ENCODE measurements at places on chromosomes 11 and 22.
A peak's percentile ranks its signal among the peaks of the same experiment; 100 is the strongest.

- DNase-seq, result no peak
These were observed 13.8 kb upstream of the NXPE4 start for GRCh38 chr11:114609429-114609828.

DNA sequence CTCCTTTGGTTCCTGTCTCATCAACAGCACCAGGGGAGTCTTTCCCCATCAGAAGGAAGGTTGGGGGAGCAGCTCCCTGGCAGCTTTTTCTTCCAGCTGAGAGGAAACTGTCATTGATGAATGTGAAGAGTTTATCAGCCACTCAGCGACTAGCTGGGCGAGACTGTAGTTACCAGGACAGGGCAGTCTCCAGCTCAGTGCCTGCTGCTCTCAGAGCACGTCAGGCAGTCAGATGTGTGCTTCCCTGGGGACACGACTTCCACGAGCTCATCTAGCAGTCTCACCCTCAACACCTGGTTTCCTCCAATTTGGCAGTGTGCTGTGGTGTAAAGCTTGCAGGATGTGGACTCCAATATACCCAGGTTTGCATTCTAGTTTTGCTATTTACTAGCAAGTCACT is 12.5 kb upstream of the C1QTNF4 start:
- peak; percentile 89 for DNase-seq

- DNase-seq, result no peak
These were observed 28.7 kb upstream of the CTSD start for GRCh38 chr11:1792461-1792860.

- peak; percentile 60 for DNase-seq
These were observed 8.4 kb downstream of the MIAT start for GRCh38 chr22:26665813-26666231.

GRCh38 chr11:73140213-73141030 is 1.7 kb downstream of the FCHSD2 start:
- DNase-seq, result peak; percentile 27

DNA sequence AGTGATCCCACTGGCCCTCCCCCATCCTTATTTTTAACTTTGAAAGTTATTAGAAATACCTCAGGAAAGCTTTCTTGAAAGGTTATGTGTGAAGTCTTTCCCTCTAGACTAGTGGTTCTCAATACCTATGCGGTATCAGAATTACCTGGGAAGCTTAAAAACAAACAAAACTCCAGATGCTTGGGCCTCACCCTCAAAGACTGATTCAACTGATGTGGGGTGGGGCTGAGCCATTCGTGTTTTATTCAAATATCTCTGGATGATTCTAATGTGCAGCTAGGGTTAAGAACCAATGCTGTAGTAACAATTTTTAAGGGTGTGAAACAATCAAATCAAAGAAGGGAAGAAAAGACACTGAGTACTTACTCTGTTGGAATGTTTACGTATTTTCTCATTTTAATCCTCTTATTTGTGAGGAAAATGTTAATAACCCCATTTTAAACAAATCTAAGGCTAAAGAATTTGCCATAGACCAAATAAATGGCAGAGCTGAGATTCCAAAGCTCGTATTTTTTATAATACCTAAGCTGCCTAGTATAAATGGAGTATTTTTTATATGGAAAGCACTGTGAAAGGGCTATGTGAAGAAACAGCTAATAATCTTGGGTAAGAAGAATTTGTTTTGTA is 47.6 kb downstream of the PLEKHB1 start:
- no peak for DNase-seq

GRCh38 chr11:112051768-112052167 is 22.0 kb downstream of the PIH1D2 start:
- no peak for DNase-seq

DNA sequence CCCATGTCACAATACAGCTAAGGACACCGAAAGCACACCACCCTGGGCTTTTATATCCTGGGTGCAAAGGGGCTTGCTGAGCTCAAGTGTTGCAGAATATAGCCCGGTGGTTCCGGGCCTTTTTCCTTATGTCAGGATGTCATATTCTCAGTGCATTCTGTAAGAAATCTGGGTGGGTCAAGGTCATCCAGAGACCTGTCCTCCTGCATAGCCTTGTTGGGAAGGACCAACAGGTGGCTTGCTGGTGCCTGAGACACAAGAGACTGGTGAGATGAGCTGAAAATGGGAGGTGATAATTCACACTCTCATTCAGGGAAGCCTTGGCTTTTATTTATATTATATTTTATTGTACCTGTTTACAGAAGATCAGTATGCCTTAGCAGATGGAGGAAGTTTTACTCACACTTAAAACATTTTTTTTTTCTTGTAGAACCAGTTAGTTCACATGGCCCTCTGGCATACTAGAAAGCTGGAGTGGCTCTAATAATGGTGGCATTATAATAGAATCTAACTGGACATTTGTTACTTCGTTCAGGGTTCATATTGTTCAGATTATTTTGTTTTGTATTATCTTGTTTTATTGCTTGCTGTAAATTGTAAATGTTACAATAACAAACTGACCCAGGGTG is 14.6 kb upstream of the TMEM123 start:
- DNase-seq, result no peak

- DNase-seq, result peak; percentile 20
These were observed 526 bp downstream of the TPST2 start for GRCh38 chr22:26589367-26589844.

GRCh38 chr11:2459016-2459725 is 14.4 kb downstream of the KCNQ1 start:
- DNase-seq, result no peak

- DNase-seq, result no peak
These were observed 21.0 kb upstream of the OR5AK2 start for GRCh38 chr11:56967726-56968125.

DNA sequence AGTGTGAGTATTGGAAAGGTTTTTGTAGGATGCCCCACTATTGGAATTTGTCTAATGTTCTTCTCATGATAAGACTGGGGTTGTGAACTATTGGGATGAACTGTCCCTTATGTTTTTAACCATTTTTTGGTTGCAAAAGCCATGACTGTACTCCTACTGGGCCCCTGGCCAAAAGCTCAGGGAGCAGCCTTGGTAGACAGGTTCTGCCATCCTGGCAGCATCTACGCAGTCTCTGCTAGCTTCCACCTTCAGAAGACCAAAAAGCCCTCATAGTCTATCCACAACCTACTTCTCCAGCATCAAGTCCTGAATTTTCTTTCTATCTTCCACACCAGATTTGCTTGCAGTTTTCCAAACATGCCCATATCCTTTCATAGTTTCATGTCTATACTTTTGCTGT is 211.8 kb downstream of the TENM4 start:
- peak; percentile 12 for DNase-seq

- DNase-seq, result no peak
These were observed 152.2 kb downstream of the ADAMTS15 start for GRCh38 chr11:130600616-130601015.

- no peak for DNase-seq
These were observed 52.3 kb downstream of the CSF2RB start for GRCh38 chr22:36965696-36966095.

- DNase-seq, result no peak
These were observed 97.2 kb downstream of the SERGEF start for GRCh38 chr11:17915500-17916143.

- peak; percentile 19 for DNase-seq
These were observed 755.7 kb downstream of the KCNA4 start for GRCh38 chr11:29260939-29261705.

GRCh38 chr11:9568854-9569587 is 4.4 kb upstream of the WEE1 start:
- DNase-seq, result peak; percentile 90

DNA sequence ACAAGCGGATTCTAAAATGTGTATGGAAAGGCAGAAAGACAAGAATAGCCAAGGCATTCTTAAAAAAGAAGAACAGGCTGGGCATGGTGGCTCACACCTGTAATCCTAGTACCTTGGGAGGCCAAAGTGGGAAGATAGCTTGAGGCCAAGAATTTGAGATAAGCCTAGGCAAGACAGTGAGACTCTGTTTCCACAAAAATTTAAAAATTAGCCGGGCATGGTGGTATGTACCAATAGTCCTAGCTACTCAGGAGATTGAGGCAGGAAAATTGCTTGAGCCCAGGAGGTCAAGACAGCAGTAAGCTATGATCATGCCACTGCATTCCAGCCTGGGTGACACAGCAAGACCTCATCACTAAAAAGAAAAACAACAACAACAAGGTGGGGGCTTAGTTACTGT is 46.0 kb upstream of the PPP2R1B start:
- DNase-seq, result no peak

- no peak for DNase-seq
These were observed 1270.9 kb downstream of the BRD1 start for GRCh38 chr22:48556751-48557150.

GRCh38 chr11:92682136-92682535 is 287.3 kb upstream of the MTNR1B start:
- no peak for DNase-seq

- no peak for DNase-seq
These were observed 5.6 kb downstream of the MAPK8IP1 start for GRCh38 chr11:45890886-45891550.

DNA sequence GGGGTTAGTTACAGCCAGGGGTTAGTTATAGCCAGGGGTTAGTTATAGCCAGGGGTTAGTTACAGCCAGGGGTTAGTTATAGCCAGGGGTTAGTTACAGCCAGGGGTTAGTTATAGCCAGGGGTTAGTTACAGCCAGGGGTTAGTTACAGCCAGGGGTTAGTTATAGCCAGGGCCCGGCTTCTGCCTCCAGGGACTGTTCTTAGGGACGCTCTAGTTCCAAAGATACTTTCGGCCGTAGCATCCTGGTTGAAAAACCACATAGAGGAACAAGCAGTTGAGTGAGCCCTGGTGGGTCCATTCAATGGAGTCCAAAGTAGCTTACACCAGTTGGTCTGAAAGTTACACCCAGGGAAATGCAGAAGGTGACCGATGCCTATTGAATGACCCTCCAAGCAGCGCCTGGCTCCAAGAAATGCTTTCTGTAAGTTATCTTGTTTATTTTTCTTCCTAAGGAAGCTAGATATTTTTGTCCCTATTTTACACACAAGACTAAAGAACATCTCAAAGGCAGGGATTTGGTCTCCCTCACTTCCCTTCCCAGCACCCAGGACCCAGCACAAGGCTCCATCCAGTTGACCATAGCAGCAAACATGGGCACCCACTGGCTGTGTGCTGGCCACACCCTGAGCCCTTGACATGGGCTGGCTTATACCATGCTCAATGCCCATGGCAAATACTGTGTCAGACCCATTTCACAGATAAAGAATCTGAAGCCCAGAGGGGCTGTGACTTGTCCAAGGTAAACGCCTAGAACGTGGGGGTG is 49.7 kb upstream of the SHISAL1 start:
- no peak for DNase-seq

- no peak for DNase-seq
These were observed 300.9 kb downstream of the NTM start for GRCh38 chr11:131671320-131671719.

- peak; percentile 67 for DNase-seq
These were observed 21.3 kb upstream of the NCF4 start for GRCh38 chr22:36839356-36840073.

GRCh38 chr11:27357250-27357649 is 5.8 kb downstream of the CCDC34 start:
- no peak for DNase-seq

GRCh38 chr11:444396-445144 is 2.8 kb upstream of the ANO9 start:
- DNase-seq, result peak; percentile 33

DNA sequence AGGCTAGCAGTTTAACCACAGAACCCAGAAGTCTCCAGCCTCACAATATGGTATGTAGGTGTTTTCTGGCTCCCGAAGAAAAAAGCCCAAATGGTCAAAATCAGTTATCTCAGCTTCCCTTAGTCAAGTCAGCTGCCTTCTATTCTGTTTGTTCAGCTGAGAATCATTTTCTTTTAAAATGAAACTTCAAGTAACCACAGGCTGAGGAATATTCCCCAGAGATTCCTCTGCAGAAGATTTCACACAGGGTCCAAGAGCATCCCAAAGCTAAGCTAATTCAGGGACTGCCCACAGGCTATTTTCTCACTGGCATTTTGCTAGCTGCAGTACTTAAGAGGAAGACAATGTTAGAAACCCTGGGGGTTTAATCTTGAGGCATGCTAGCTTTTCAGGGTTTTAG is 977.0 kb upstream of the CHORDC1 start:
- DNase-seq, result no peak

DNA sequence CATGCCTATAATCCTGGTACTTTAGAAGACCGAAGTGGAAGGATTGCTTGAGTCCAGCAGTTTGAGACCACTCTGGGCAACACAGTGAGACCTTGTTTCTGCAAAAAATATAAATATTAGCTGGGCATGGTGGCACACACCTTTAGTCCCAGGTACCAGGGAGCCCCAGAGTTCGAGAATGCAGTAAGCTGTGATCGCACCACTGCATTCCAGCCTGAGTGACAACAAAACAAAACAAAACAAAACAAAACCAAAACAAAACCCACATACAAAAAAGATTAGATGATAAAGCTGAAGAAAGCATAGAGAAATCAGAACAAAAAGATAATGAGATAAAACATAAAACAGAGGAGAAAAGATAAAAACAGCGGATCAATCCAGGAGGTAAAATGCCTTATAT is 62.1 kb downstream of the TCF20 start:
- no peak for DNase-seq

GRCh38 chr22:35454416-35455054 is 54.6 kb downstream of the MCM5 start:
- DNase-seq, result no peak

DNA sequence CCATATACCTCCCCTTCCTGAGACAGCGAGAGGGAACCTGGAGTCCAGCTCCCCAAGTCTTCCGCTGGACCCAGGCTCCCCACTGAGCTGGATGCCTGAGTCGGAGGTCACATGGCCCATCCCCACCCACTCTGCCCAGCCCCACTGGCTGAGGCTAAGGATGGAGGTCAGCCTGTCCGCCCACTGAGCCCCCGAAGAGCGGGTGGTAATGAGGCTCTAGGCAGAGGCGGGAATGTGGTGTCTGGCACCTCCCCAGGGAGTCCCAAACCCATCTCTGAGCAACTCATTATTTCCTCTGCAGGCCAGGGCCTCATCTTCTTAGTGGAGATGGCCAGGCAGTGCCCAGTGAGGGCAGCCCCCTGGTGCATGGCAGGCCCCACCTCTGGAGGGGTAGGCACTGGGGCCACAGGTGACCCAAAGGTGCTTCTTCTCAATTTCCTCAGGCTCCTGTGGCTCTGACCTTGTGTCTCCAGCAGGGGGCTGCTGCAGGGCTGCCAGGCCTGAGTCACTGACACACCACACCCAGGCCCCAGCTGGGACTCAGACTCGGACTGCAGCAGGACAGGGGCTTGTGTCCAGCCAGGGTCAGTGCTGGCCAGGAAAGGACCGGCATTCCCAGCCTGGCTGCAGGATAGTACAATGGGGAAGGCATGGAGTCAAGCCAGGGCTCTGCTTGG is 10.2 kb upstream of the PDE2A start:
- DNase-seq, result peak; percentile 69

- no peak for DNase-seq
These were observed 323 bp upstream of the PANX1 start for GRCh38 chr11:94128291-94128745.

Data from fibroblast of mammary gland (primary cell).